Upper lobe of right lung (tissue), 1 donor: ENCODE measurements at places on chromosomes 11 and 22. TPM values are rescaled to one million over a fixed set of nuclear protein-coding genes. Genes with fewer than 3 reads are reported as not detected.

DNA sequence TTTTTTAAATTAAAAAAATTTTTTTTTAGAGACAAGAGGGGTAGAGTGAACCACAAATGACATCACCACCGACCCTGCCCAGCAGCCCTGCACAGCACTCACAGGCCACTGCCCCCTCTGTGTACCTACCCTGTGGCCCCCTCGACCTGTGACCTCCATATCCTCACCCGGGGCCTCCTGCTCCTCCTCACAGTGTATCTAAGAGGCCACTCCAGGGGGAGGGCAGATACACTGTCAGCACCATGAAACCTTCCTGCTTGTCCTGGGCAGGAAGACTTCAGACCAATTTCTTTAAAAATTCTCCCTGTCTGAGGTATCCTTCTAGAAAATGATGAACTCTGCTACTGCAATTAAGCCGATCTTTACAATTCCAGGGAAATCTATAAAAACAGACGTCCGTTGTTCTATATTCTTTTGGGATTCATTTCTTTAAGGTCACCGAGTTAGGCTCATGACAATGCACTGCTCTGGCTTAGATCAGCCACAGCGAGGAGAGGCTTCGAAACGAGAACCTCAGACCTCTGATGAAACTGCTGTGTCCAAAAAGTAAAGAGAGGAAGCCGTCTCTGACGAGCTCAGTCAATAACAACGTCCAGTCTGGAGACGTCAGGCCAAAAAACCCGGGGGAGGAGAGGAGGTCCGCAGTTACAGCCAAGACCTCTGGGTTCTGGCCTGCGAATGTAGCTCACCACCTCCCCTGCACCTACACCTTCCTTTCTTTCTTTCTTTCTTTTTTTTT is 17.5 kb downstream of the NFAM1 start:
- DNase-seq, result no peak

- no peak for DNase-seq
Observed at GRCh38 chr11:22922672-22923071, 62.4 kb upstream of the CCDC179 start.

Gene SOX6
- 8.3 TPM for total RNA-seq

DNA sequence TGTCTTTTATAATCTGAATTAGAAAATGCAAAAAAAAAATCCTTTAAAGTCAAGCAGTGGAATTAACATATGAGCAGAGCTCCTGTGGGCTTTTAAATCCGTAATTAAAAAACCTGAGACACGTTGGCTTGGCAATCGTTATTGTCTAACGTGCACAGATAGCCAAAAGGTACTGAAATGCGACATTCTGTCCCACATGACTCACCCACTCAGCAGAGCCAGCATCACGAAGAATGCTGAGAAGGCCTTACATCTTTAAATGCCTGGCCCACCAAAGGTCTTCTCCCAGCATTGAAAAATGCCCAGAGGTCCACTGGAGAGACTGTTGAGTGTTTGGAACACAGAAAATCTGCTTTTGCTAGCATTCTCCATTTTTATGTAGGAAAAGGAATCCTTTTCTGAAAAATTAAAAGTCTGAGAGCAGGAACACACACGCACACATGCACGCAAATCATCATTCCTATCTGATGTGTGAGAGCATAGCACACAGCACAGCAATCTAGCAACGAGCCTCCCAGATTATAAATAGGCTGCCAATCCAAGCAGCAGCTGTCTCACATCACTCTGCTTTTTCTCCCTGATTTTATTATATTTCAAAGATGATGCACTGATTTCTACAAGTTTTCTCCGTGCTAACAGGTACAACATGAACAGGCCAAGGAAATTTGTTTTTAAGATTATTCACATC is 94.5 kb downstream of the PHF21A start:
- no peak for DNase-seq

- no peak for DNase-seq
Observed at GRCh38 chr11:100716838-100717237, 29.8 kb downstream of the ARHGAP42 start.

GRCh38 chr11:120058931-120059330 is 79.0 kb downstream of the TRIM29 start:
- DNase-seq, result no peak

Gene SHANK2
- 62.5 TPM for total RNA-seq

Gene ALDH3B2
- total RNA-seq, result 1.3 TPM

DNA sequence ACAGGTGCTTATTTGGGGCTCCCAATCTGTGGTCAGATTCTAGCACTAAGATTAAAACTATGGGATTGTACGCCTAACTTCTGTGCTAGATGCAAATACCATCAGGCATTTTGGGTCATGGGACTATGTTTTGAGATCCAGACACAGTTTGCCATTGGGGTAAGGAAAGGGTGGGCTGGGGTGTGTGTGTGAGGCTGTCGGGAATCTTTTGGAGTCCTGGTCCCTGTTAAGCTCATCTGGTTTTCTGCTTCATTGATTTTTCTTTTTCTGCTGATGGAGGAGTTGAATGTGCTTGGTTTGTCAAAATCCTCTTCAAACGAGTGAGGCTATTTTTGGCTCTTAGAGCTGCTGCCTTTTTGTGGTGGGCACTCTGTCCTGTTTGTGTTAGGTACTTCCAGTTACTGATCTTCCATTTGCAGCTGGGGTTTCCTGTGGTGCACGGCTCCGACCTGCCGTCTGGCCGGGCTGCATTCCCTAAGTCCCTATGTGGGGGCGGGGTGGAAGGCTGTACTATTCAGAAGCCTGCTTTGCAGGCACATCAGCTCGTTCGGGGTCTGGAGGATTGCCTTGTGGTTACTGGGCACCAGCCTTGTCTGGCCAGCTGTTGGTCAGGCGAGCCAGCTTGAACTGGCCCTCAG is 2.9 kb downstream of the BCR start:
- DNase-seq, result peak; percentile 74

DNA sequence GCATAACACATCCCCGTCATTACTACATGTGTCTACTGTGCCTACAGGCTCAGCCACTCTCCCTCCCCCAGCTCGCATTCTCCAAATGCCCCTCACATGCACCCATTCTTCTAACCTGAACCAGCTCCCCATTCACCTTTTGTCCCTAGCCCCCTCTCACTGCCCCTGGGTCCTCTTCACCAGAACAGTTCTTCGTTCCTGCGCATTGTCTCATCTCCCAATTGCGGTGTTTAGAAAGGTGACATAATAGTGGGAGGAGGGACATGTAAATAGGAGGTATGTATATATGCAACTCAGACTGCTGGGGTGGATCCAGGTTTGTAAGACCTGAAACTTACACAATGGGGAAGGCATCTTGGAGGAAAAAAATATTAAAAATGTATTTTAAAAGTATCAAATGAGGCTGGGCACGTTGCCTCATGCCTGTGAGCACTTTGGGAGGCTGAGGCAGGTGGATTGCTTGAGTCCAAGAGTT is 4.7 kb upstream of the VSIG2 start:
- DNase-seq, result no peak

DNA sequence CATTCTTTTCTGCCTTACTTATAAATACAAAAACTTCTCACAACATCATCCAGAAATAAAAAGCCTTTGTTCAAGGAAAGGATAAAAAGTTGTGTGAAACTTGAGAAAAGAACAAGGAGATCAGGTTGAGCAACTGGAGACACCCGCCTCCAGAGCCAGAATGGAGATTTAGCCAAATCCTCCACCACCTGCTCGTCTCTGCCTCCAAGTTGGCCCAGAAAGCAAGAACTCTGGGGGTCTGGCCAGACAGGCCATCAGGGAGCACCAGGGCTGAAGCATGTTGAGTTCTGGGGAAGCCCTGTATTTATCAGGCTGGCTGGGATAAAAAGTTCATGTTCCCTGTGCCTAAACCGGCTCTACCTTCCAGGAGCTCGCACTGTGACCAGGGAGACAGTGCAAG is 14.9 kb downstream of the SMCO4 start:
- no peak for DNase-seq

Gene KCNC1
- total RNA-seq, result not detected

- no peak for DNase-seq
Observed at GRCh38 chr11:953512-953911, 27.8 kb downstream of the AP2A2 start.

DNA sequence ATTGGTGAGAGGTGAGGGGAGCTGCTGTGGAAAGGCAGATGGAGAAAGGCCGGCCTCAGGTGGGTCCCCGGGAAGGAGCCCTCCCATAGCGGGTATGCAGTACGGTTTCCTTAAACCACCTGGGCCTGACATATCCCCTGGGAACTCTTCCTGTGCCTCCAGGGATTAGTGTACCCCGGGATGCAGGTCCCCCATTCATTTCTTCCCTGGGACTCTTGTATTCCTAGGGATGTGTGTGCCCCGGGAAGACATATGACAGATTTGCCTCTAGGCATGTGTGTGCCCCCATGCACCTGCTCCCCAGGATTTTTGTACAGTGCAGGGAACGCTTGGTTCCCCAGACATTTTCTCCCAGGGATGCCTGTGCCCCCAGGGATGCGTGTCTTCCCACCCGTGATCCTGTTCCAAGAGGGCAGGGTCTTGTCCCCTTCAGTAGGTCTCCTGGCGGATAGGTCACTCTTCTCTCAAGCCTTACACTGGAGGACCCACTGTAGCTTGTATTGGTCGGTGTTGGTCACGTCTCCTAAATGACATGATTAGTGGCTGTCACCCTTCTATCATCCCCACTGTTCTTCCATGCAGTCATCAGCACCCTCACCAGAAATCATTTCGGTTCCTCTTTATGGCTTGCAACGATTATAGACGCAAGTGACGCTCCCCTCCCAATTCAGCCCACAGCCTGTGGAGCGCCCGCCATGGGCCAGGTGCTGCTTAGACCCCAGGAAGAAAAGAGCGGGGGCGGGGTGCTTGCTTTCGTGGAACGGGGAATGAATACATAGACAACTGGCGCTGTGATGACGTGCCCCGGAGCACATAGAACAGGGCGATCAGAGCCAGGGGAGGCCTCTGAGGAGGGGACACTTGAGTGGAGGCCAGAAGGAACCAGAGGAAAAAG is 1.3 kb downstream of the PARVB start:
- peak; percentile 68 for DNase-seq

GRCh38 chr22:47051441-47052071 is 289.1 kb downstream of the TBC1D22A start:
- no peak for DNase-seq

Gene KDM4E
- not detected for total RNA-seq

- DNase-seq, result no peak
Observed at GRCh38 chr11:894575-895201, 15.9 kb downstream of the CHID1 start.

Gene TRIM49
- total RNA-seq, result not detected

DNA sequence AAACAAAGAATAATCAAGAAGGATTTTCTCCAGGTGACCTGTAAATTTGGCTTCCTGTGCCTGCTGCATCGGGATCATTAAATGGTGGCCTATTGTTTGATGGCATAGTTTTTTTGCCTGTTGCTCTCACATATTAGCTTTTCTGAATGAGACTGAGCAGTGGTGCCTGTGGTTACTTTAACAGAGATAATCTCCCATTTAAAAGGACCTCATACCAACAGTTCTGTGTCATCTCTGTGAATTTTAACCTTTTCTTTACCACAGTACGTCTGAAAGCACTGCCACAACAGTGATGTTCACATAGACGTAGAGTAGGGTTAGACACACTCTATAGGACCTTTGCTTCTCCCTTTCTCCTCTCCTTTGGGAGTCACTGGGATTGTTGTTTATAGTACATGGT is 22.9 kb upstream of the RCE1 start:
- no peak for DNase-seq

GRCh38 chr22:42202669-42203068 is 67.8 kb downstream of the TCF20 start:
- no peak for DNase-seq

Gene LRRC74B
- total RNA-seq, result not detected

Gene GDPD4
- not detected for total RNA-seq

Gene SDHD
- total RNA-seq, result 90.1 TPM

DNA sequence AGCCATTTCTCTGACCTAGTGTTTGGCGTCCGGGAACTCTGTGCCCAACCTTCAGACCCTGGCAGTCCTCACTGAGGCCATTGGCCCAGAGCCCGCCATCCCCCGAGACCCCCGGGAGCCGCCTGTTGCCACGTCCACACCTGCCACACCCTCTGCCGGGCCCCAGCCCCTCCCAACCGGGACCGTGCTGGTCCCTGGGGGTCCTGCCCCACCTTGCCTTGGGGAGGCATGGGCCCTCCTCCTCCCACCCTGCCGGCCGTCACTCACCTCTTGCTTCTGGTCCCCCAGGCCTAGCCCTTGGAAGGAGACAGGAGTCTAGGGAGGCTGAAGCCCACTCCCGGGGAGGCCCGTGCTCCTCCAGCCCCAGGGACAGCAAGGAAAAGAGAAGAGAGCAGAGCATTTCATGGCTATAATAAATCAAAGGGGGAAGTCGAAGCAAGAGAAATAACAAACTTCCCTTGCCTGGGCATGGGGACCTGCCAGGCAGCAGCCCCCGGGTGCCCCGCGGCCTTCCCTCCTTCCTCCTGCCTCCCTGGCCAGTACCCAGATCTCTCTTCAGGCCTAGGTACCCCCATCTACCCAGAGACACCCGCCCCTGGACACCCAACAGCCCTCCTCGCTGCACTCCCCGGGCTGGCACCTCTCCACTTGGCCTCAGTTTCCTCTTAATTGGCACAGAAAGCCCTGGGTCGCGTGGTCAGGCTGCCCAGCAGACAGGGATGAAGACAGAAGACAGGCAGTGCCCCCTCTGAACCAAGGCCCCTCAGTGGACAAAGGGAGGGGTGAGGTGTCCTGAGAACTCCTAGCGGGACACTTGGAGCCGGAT is 13.0 kb upstream of the SLC39A13 start:
- DNase-seq, result no peak

Gene OR51E2
- not detected for total RNA-seq

Gene TSPAN18
- total RNA-seq, result 46.4 TPM

Gene RBMXL2
- total RNA-seq, result not detected

GRCh38 chr22:50530580-50530876 is 716 bp upstream of the TYMP start:
- DNase-seq, result no peak

Gene RFPL3
- not detected for total RNA-seq

Gene F2
- not detected for total RNA-seq
